ENCODE measurements at places on chromosomes 12 and 14.

GRCh38 chr12:21478756-21479455 is 22.5 kb downstream of the RECQL start:
- no peak for DNase-seq

DNA sequence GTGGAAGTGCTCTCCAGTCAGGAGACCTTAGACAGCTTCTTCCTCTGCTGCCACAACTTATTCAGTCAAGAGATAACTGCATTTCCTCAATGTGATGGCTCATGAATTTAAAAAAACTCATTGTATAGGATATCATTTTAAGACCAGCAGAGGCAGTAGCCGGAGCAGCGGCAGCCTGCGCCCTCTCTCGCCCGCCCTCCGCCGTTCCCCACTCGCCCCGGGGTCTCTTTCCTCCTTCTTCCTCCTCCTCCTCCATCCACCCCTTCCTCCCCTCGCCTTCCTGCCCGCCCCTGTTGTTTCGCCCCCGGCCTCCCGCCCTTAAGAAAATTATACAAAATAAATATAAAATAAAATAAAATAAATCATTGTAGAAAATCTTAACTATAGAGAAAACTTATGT is 687.6 kb downstream of the FLRT2 start:
- no peak for DNase-seq

GRCh38 chr12:89551747-89552146 is 25.9 kb upstream of the POC1B start:
- no peak for DNase-seq

- DNase-seq, result peak; percentile 26
Observed at GRCh38 chr12:67415473-67415872, 146.3 kb downstream of the CAND1 start.

GRCh38 chr14:44468771-44469170 is 38.3 kb downstream of the FSCB start:
- no peak for DNase-seq

DNA sequence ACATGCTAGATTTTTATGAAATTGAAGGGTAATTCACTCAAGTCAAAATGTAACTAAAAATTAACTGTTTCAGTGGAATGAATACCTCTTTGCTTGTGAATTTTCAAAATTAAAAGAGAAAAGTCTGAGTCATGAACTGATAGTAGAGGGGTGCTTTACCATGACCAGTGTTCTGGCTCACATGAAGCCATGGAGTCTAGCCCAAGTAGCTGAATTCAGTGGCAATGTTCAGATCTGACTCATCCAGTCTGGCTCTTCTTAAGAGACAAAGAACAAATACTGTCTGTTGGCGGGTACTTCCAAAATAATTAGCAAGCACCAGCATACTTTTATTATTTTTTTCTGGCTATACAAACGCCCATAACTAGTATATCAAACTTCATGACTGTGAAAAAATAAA is 366.3 kb upstream of the GARIN6 start:
- no peak for DNase-seq

GRCh38 chr12:40560848-40561247 is 131.4 kb upstream of the CNTN1 start:
- no peak for DNase-seq

- DNase-seq, result no peak
Observed at GRCh38 chr12:85530456-85530855, 250.4 kb downstream of the ALX1 start.

GRCh38 chr12:62907078-62907477 is 27.9 kb downstream of the PPM1H start:
- no peak for DNase-seq

- DNase-seq, result peak; percentile 43
Observed at GRCh38 chr14:104595116-104595675, 9.4 kb downstream of the TMEM179 start.

DNA sequence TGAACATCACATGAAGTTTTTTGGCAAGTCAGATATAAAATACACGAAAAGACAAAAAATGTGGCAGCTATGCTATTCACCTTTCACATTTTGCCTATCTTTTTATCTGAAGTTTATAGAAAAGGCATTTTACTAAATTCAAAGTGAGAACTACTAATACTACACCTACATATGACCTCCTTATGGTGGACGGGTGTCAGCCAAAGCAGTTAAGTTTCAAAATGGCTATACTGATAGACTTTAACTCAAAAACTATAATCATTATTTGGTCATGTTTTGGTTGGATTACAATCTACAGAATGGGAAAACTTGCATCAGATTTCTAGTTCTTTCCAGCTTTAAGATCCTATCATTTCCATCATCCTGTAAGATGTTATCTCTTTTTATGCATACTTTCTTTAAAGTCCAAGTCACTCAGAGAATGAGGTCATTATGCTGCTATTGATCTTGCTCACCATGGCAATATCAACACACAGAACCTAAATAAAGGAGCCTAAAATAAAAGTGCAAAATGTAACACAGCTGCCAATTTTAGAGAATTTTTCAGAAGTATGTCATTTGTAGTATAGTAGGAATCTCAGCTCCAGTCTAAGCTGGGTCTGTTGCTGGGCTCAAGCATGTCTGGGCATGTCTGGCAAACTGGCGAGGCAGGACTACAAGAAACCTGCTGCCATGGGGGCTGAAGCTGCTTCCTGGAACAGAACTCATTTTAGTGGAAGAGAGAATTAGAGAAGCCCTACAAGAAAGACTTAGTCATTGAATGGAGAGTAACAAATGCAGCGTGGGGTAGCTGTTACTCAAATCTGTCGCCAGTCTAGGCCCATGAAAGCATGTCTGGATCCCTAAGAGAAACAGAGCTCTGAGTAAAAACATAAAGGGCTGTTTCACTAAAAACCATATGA is 7.6 kb upstream of the AEBP2 start:
- no peak for DNase-seq

DNA sequence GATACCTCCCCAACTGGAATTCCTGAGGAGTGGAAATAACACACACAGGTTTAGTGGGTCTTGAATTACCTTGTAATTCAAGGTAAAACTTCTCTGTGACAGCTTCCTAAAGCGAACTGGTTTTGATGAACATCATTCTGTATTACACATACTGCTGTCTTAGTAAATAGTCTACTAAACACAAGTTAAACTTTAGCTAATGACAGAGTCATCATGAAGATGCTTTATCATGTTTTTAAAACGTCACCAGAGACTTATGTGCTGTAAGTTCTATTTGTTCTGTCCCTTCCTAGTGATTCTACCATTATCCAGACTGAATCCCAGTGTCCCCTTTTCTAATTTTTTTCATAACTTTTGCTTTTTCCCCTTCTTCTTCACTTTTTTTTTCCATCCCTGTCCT is 11.6 kb upstream of the GXYLT1 start:
- DNase-seq, result no peak

GRCh38 chr14:89027097-89027740 is 202.8 kb downstream of the TTC8 start:
- DNase-seq, result peak; percentile 55

GRCh38 chr12:16346958-16347357 is 487 bp upstream of the MGST1 start:
- no peak for DNase-seq

All from heart left ventricle (tissue), 16 donors.